ENCODE measurements at places on chromosomes 7 and 10.

DNA sequence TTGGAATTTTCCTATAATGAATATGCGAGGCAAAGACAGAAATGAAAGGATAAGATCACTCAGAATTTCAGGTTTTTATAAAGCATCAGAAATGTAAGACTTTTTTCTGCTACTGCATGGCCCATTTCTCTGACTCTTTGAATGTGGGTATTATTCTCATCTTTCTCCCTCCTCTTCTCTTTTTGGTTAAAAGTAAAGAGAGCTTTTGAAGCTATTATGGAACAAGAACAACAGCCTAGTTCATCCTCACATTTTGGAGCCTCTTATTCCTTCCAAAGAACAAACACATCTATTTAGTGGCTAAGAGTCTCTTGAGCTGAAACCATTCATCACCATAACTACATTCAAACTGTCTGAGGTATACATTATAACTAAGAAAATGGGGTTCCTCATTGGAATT is 19.4 kb upstream of the ATRNL1 start:
- no peak for DNase-seq

GRCh38 chr10:124566981-124567835 is 105.6 kb downstream of the LHPP start:
- DNase-seq = no peak

- no peak for DNase-seq
Measured at GRCh38 chr7:16603633-16604032, 41.9 kb downstream of the ANKMY2 start.

GRCh38 chr10:114638821-114639625 is 19.1 kb downstream of the ABLIM1 start:
- no peak for DNase-seq

DNA sequence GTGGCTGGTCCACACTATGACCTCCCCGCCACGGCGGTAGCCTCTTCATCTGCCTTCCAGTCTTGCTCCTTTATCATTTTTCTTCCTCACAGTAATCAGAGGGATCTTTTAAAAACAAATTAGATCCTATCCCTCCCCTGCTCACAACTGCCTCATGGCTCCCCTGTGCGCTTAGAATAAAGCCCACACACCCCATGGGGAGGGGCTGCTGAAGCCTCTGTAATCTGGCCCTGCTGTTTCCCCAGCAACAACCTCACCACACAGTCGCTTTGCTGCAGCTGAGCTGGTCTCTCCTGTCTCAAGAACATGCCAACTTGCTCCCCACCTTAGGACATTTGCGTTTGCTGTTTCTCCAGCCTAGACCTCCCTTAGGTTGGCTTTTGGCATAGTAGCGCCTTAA is 41.0 kb downstream of the SP8 start:
- DNase-seq = no peak

DNA sequence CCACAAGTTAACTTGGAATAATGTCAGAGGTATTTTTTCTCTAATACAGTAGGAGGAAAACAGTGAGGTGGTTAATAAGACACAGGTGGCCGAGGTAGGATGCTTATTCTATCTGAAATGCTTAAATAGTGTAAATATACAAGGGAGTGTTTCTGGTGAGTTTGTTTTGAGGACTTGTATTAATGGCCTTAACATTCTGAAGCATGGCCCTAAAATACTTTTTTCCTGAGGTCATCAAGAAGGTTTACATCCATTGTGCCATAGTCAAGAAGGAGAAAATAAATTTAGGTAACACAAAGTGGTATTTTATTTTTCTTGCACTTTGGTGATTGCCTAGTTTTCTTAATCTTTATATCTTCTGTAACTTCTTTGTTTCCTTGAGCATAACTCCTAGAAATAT is 18.8 kb downstream of the GNAI1 start:
- no peak for DNase-seq

GRCh38 chr10:47031901-47032465 is 120.8 kb downstream of the PTPN20 start:
- no peak for DNase-seq

GRCh38 chr7:2204446-2204845 is 28.3 kb downstream of the MAD1L1 start:
- DNase-seq = no peak

- DNase-seq = no peak
Measured at GRCh38 chr7:106863274-106863997, 1.6 kb upstream of the PIK3CG start.

DNA sequence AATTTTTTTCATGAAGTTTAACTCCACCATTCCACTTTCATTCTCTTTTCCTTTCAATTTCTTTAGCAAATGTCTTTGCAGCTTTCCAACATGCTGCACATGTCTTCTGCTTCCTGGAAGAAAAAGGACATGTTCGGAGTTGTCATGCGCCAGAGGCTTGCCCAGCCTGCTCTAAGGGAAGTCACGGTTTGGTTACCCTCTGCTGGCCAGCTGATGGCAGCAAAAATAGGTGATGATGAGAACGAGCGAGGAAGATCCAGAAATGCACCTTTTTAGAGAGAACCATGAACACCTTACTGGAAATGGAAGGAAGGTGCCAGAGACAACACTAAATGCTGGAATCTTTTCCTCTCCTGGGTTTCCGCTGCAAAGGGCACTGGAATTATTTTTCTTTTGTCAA is 4.9 kb upstream of the ZSCAN21 start:
- no peak for DNase-seq

DNA sequence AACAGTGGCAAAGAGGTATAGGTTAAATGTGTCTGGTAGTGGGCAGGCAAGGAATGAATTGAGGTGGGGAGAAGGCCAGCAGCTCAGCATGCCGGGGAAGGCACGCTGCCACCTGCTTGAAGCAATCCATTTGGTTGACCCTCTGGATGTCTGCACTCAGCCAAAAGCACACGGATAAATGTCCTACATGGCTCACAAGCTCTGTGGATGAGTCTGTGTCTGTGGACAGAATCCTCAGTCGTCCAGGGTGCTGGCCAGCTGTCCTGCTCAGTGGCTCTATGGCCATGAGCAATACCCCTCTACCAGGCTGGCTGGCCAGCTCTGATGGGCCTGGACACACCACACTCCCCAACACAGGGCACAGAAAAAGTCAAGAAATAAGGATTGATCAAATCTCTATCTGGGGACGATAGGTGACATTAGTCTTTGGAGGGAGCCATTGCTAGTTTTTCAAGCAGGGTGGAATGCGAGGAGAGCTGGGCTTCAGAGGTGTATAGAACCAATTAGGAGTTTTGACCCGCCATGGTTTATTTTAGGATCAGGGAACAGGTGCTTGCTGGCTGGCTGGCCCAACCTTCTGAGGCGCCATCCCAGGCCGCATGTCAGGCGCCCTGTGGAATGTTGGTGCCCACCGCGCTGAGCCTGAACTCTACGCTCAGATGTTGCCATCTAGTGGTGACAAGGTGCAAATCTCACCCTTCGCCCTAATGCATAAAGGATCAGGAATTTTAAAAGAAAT is 493.4 kb downstream of the TNS3 start:
- DNase-seq = peak; percentile 18

- DNase-seq = no peak
Measured at GRCh38 chr10:98186681-98187080, 52.2 kb downstream of the R3HCC1L start.

DNA sequence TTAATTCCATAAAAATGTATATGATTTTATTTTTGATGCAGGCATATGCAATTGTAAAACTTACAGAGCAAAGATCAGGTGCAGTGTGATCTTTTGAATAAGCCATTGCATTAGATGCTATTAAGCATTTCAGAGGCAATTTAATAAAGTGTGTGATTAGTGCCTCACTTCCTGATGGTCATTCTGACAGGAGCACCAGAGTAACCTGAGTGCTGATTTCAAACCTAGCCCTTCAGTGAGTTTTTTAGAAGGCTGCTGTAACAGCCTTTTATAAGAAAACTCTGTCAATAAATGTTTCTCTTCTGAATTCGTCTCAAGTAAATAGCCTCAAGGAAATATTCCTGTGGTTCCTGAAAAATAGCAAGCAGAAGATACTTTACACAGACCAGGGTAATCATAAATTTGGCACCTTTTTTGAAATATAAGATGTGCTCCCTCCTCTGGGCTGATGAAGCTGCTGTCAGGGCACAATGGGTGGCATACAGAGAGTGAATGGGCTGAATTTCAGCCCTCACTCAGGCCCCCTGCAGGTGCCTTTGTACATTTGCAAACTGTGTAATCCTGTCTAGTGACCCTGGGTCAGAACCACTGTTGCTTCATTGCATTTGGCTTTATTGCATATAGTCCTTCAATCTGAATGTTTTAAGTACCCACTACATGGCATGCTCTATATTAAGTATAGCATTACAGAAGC is 193.7 kb upstream of the CSTF2T start:
- DNase-seq = no peak

DNA sequence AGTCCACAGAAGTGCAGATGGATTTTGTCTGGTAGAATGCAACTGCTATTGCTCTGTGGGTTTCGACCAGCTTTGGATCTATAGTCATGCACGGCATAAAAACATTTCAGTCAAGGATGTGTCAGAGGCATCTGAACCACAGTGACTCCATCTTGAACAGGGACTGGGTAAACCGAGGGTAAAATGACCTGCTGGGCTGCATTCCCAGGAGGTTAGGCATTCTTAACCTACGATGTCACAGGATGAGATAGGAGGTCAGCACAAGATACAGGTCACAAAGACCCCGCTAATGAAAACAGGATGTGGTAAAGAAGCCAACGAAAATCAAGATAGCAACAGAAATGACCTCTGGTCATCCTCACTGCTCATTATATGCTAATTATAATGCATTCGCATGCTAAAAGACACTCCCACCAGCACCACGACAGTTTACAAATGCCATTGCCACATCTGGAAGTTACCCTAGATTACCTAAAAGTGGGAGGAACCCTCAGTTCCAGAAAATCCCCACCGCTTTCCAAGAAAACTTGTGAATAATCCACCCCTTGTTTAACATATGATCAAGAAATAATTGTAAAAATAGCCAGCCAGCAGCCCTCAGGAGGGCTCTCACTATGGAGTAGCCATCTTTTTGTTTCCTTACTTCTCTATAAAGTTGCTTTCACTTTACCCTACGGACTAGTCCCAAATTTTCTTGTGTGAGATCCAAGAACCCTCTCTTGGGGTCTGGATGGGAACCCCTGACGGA is 50.7 kb upstream of the CPXM2 start:
- DNase-seq = no peak

GRCh38 chr10:74049955-74050354 is 52.0 kb downstream of the VCL start:
- DNase-seq = no peak

- DNase-seq = no peak
Measured at GRCh38 chr7:18315241-18315640, 180.3 kb upstream of the HDAC9 start.

DNA sequence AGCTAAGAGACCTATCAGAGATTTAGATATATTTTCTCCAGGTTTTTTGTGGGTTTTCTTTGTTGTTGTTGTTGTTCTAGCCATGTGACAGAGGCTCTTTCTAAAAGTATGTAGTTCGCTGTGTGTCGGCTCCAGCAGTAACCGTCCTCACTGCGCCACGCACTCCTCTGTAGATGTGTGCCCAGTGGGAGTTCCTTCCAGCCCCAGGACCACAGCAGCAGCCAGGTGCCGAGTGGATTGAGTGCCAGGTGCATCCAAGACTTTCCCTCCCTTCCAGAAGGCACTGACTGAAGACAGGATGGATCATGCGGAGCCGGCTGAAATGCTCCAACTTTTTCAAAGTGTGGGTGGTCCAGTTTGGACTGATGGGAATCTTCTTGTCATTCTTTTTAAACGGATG is 31.8 kb downstream of the WDR86 start:
- DNase-seq = no peak

DNA sequence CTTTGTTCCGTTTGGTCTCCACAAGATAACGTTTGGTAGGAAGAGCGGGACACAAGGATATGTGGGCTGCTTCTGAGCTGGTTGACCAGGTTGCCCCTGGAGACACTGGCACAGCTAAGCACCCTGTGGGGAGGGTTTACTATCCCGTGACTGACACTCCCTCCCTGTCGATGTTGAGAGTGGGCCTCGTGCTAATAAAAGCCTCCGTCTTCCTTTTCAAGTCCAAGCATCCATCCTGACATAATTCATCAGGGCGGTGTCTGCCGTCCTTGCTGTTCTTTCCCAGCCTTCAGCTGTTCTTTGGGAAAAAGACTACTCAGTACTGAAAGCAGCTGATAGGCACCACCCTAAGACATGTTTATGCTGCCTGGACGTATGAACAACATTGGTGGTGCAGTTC is 49.6 kb downstream of the SHH start:
- DNase-seq = no peak

DNA sequence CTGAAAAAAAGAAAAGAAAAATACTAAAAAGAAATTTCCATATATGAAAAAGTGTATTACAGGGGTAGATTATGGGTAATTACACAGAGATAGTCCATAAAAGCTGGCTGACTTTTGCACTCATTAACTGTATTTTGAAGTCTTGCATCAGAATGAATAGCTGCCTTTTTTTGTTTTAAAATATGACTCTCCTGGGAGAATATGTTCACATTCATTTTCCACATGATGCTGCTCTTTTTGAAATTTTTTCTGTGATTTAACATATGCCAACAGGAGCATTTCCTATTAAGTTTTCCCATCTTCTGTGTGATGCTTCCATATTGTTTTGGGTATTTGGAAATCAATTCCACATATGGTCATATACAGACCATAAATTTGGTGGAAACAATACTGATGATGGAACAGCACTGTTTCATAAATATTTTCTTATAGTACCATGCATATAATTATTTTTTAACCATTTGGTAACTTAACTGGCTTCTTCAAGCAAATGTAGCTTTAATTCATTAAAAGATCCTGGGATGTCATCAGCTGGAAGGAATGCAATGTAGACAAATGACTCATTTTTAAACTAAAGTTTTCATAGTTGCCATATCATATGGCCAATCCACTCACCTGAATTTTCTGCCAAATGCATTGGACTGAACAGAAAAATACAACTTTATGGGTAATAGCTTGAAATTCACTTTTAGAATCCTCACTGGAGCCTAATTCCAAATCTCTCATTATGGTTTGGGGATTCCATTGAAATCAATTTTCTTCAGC is 313.9 kb upstream of the GLI3 start:
- no peak for DNase-seq

GRCh38 chr7:96993980-96994379 is 11.4 kb upstream of the DLX6 start:
- DNase-seq = no peak

DNA sequence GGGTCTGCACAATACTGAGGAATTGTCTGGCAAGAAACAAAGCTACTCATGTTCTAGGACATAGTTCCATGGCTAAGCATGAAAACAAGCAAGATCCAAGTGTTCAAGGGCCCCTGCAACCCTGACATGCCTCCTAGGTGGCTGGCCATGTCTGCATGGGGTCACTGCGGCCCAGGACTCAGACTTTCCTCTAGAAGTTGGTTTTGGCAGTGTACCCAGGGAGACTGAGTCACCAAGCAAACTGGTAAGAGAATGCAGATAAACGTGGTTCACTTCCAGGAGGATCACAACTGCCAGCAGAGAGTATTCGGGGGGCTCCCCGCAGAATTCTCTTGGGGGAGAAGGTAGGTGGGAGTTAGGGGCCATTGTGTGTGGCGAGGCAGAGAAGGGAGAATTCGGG is 7.4 kb upstream of the PFKFB3 start:
- no peak for DNase-seq

DNA sequence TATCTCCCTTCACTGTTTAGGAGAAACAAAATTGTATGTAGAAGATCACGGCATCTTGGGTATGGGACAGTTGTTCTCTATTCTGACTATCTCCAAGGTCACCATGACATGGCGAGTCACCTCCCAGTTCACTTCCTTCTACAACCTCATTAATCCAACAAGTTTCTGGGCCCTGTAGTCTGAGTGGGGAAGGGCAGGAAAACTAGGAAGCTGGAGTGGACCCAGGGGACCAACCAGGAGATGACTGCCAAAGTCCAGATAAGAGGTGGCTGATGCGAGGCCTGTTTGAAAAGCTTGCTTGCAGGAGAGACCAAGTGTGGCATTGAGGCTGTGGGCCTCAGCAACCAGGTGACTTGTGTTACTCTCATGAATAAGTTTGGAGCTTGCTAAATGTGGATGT is 584.9 kb downstream of the TNS3 start:
- DNase-seq = no peak

All from naive thymus-derived CD4-positive, alpha-beta T cell (primary cell).